ENCODE measurements at places on chromosomes 1 and 21.

- DNase-seq: no peak
Measured at GRCh38 chr1:157968508-157968907, 24.9 kb upstream of the KIRREL1 start.

- no peak for DNase-seq
Measured at GRCh38 chr1:205580923-205581180, 51.0 kb downstream of the ELK4 start.

GRCh38 chr21:45972353-45972715, 9.2 kb upstream of the COL6A1 start:
- no peak for DNase-seq

DNA sequence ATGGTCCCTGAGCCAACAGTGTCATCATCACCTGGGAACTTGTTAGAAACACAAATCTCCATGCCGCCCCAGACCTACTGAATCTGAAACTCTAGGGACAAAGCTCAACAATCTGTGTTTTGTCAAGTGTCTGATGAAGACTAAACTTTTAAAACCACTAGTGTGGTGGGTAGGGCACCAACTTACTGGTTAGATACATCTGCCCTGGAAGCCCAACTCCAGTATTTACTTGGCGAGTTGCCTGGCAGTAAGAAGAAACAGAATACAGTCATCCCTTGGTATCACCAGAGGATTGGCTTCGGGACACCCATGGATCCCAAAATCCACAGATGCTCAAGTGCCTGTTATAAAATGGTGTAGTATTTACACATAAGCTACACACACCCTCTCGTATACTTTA, 367.9 kb upstream of the DUSP10 start:
- DNase-seq: no peak

GRCh38 chr1:34075576-34075975, 89.5 kb downstream of the CSMD2 start:
- no peak for DNase-seq
